ENCODE measurements at places on chromosomes 3 and 15. TPM values are rescaled to one million over a fixed set of nuclear protein-coding genes. Genes with fewer than 3 reads are reported as not detected.

WNT5A gene
- total RNA-seq = 8.9 TPM

DNA sequence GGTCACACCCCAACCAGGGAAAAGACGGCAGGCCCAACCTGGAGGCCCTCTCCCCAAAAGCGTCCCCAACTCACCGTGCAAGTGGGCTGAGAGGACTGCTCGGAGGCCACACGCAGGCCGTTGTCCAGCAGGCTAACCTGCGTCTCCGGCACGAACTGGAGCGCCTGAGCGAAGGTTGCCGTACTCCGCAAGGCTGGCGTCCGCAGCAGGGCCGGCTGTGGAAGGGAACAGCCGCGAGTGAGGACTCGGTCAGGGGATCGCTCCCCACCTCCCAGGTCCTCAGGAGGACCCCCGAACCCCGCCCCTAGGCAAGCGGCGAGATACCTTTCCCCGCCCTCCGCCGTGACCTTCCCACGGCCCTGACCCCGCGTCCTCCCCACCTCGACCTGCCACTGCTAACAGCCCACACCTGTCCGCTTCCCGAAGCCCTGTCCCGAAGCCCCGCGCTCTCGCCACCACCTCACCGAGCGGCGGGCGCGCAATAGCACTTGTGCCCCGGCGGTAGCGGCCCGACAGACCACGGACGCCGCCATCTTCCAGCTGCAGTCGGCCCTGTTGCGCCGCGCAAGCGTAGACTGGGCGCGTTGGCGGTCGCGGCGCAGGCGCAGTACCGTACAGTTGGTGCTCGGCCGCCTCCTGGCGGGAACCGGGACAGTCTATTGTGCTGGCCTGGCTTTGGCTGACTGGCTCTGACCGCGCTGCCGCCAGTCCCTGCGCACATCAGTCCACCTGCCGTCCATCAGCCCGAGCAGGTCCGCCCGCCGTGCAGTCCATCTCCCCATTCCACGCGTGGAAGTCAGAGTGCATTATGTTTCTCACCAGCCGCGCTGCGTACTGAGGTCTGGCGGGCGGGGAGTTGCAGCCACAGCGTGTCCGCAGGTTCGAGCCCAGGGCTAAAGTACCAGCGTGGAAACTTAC, at the start of gene UQCRC1:
TSS of gene UQCRC1 (minus strand) at position 559 of the 918 bp plus-strand sequence. CDS start at position 533, 26 bp downstream.
- no peaks in the 10 kb centered on the region for H3K27me3 ChIP-seq
- peak; percentile 93 for DNase-seq
- H3K36me3 ChIP-seq = peaks cover 5% of the 10 kb centered on the region
- peak within 1 kb of the TSS; percentile 69 for H3K27ac ChIP-seq

DNA sequence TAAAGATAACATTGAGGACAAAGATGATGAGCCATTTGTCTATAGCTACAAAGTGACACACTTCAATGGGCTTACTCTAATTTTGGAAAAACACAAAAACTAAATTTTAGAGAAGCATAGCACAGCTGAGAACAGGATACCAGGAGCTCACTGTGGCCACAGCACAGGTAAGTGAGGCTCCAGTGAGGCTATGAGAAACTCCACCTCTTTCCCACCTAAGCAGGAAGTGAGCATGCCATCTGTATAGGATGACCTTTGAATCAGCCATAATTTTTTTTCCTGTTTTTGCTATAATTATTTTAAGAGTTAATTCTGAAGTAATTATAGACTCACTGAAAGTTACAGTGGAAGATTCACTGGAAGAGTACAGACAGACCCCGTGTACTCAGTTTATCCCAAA, 82.1 kb upstream of the DCLK3 start:
- no peak for DNase-seq
- no peak overlapping the region for H3K4me3 ChIP-seq
- H3K27me3 ChIP-seq = no peaks in the 10 kb centered on the region
- no peak overlapping the region for H3K27ac ChIP-seq
- no peaks in the 10 kb centered on the region for H3K4me1 ChIP-seq

GABRA5 gene
- not detected for total RNA-seq

- H3K27me3 ChIP-seq = no peaks in the 10 kb centered on the region
- no peak overlapping the region for H3K27ac ChIP-seq
- no peak for DNase-seq
- no peaks in the 10 kb centered on the region for H3K4me1 ChIP-seq
These were observed 17.9 kb upstream of the RPP14 start for GRCh38 chr3:58288011-58288728.

CCR9 gene
- total RNA-seq = not detected

CD96 gene
- total RNA-seq = 1.1 TPM

GRCh38 chr15:62254137-62254934, 89.3 kb upstream of the C2CD4B start:
- H3K4me1 ChIP-seq = no peaks in the 10 kb centered on the region
- peak; percentile 66 for DNase-seq
- no peaks in the 10 kb centered on the region for H3K36me3 ChIP-seq
- no peak overlapping the region for H3K4me3 ChIP-seq

RLBP1 gene
- total RNA-seq = not detected

SCG5 gene
- total RNA-seq = 13.6 TPM

MIX23 gene
- 15.2 TPM for total RNA-seq

- H3K27ac ChIP-seq = no peak overlapping the region
- H3K36me3 ChIP-seq = no peaks in the 10 kb centered on the region
- no peaks in the 10 kb centered on the region for H3K27me3 ChIP-seq
- no peak overlapping the region for H3K4me3 ChIP-seq
- peaks cover 4% of the 10 kb centered on the region for H3K4me1 ChIP-seq
These were observed 38.7 kb downstream of the THSD4 start for GRCh38 chr15:71153823-71154524.

- H3K27me3 ChIP-seq = no peaks in the 10 kb centered on the region
- H3K4me3 ChIP-seq = peak overlapping the region; percentile 97
- H3K4me1 ChIP-seq = peaks cover 19% of the 10 kb centered on the region
- DNase-seq = no peak
These were observed 636 bp upstream of the EIF1B start for GRCh38 chr3:40308725-40309417.

WWTR1 gene
- total RNA-seq = 23.6 TPM

DNA sequence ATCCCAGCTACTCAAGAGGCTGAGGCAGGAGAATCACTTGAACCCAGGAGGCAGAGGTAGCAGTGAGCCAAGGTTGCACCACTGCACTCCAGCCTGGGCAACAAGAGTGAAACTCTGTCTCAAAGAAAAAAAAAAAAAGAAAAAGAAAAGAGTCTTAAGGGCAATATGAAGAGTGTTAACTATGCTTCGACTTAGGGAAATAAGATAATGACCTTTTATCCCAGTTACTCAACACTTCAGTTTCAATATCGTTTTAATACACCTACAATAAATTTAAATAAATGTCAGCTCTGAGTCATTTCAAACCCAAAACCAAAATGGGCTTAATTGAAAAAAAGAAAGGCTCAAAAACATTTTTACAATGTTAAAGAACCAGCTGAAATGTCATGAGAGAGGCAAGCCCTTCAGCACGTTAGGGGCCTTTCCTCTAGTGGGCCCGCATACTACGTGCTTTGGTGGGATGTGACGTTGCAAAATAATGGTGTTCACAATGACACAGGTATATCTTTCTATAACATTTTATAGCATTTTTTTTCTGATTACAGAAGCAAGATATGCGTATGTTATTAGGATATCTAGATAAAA, 15.3 kb downstream of the FYCO1 start:
- H3K4me3 ChIP-seq = no peak overlapping the region
- no peak for DNase-seq
- no peak overlapping the region for H3K27ac ChIP-seq
- peaks cover 12% of the 10 kb centered on the region for H3K4me1 ChIP-seq

NR2E3 gene
- total RNA-seq = 0.19 TPM

DNA sequence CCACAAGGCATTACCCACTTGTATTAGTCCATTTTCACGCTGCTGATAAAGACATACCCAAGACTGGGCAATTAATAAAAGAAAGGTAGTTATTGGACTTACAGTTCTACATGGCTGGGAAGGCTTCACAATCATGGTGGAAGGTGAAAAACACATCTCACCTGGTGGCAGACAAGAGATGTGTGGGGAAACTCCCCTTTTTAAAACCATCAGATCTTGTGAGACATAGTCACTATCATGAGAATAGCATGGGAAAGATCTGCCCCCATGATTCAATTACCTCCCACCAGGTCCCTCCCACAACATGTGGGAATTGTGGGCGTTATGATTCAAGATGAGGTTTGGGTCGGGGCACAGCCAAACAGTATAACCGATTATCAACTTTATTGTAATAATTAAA, 17.0 kb upstream of the CMC1 start:
- H3K4me1 ChIP-seq = no peaks in the 10 kb centered on the region
- no peaks in the 10 kb centered on the region for H3K27me3 ChIP-seq
- no peak overlapping the region for H3K4me3 ChIP-seq

- H3K4me1 ChIP-seq = no peaks in the 10 kb centered on the region
- DNase-seq = no peak
- no peaks in the 10 kb centered on the region for H3K27me3 ChIP-seq
- no peaks in the 10 kb centered on the region for H3K36me3 ChIP-seq
- H3K27ac ChIP-seq = peak overlapping the region; percentile 64
- no peak overlapping the region for H3K4me3 ChIP-seq
These were observed 150.9 kb downstream of the CNTN3 start for GRCh38 chr3:74463515-74463914.

SYNPR gene
- total RNA-seq = not detected

GRCh38 chr15:80581976-80582375, 113.1 kb upstream of the ABHD17C start:
- no peak overlapping the region for H3K27ac ChIP-seq
- no peak overlapping the region for H3K4me3 ChIP-seq
- no peak for DNase-seq
- H3K36me3 ChIP-seq = no peaks in the 10 kb centered on the region
- H3K27me3 ChIP-seq = no peaks in the 10 kb centered on the region

IGDCC3 gene
- 0.32 TPM for total RNA-seq

DNA sequence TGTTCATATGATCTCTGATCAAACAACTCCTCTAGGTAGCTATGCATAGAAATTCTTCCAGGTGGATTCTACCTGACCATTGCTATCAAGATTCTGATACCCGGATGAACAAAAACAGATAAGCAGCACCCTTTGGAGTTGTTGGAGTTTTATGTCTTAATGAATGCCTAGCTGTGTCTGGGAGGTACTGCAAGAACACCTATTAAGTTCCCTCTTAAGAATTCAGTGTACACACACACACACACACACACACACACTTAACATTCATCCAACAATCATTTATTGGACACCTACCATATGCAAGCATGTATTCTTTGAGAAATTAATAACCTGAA, 58.1 kb upstream of the FNDC3B start:
- DNase-seq = no peak
- no peaks in the 10 kb centered on the region for H3K27me3 ChIP-seq
- no peak overlapping the region for H3K27ac ChIP-seq
- H3K4me3 ChIP-seq = no peak overlapping the region
- H3K36me3 ChIP-seq = no peaks in the 10 kb centered on the region

TGM5 gene
- not detected for total RNA-seq

DNA sequence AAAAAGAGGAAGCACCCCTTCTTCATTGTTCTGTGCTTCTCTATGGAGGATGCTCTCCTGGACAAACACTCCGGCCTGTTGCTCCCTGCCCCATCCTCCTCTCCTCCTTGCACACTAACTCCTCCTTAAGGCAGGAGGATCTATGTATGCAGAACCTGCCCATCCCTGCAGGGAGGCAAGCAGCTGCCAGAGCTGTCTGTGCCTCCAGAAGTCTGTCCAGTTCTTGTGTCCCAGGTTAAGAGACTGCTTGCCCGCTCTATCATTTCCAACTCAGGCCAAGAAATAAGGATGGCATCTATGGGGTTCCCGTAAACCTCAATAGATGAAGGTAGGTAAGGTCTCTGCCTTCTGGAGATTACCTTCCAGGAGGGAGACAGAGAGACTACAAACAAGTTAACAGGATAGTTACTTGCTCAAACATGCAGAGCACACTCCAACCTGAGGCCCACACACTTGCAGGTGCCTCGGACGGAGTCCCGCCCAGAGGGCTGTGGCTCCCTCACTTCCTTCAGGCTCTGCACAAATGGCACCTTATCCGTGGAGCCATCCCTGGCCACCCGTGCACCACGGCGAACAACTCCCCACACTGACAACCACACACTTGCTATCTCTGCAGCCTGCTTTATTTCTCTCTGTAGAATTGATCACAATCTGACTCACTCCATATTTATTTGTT, 6.9 kb downstream of the XXYLT1 start:
- H3K27ac ChIP-seq = no peak overlapping the region
- no peaks in the 10 kb centered on the region for H3K4me1 ChIP-seq
- no peak for DNase-seq
- no peaks in the 10 kb centered on the region for H3K36me3 ChIP-seq
- no peaks in the 10 kb centered on the region for H3K27me3 ChIP-seq
- no peak overlapping the region for H3K4me3 ChIP-seq

- H3K27ac ChIP-seq = peak overlapping the region; percentile 52
- no peak overlapping the region for H3K4me3 ChIP-seq
- no peaks in the 10 kb centered on the region for H3K36me3 ChIP-seq
- DNase-seq = peak; percentile 78
- H3K4me1 ChIP-seq = no peaks in the 10 kb centered on the region
These were observed 105.6 kb upstream of the HES1 start for GRCh38 chr3:194030372-194030771.

TRPM1 gene
- not detected for total RNA-seq

LRRC2 gene
- 0.93 TPM for total RNA-seq

GPR176 gene
- 0.61 TPM for total RNA-seq

DNA sequence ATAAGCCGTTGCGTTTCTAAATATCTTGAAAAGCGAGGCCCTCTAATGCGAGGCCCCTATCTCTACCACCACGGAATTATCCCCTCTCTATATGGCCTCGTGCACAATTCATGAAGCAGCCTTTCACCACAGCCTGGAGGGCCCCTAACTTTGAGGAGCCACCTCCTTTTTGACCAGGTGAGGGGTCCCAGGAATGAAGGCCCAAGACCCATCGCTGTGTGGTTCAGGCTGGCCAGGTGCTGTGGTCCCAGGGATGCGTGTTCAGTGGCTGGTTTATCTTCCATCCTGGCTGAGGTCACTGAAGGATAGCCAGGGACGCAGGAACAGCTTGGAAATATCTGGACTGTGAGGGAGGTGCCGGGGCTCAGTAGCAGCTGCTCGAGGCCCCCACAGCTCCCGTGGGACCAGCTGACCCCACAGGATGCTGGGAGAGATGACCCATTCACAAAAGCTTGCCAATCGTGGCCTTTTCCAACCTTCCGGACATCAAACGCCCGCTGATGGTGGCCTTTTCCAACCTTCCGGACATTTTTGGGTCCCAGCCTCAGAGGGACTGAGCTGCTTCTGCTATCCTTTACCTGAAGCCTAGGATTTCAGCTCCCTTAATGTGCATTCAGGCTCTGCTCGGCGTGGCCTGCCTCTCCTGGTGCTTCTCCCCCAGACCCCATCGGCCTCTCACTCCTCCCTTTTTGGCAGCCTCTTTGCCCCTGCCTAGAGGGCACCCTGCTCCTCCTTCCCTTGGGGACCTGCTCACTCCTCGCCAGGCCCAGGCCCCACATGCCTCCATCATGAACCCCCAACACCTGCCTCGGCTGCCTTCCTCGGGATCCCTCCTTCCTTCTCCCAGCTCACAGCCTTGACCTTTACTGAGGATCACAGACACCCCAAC, 140.9 kb downstream of the CHSY1 start:
- no peaks in the 10 kb centered on the region for H3K36me3 ChIP-seq
- no peaks in the 10 kb centered on the region for H3K27me3 ChIP-seq
- no peaks in the 10 kb centered on the region for H3K4me1 ChIP-seq

GRCh38 chr3:34035775-34036174, 237.3 kb downstream of the PDCD6IP start:
- H3K4me1 ChIP-seq = no peaks in the 10 kb centered on the region
- no peaks in the 10 kb centered on the region for H3K27me3 ChIP-seq
- no peak overlapping the region for H3K4me3 ChIP-seq
- DNase-seq = no peak
- no peak overlapping the region for H3K27ac ChIP-seq

Data from pancreas (tissue), 10 donors.